ENCODE measurements at places on chromosomes 7 and 10.

DNA sequence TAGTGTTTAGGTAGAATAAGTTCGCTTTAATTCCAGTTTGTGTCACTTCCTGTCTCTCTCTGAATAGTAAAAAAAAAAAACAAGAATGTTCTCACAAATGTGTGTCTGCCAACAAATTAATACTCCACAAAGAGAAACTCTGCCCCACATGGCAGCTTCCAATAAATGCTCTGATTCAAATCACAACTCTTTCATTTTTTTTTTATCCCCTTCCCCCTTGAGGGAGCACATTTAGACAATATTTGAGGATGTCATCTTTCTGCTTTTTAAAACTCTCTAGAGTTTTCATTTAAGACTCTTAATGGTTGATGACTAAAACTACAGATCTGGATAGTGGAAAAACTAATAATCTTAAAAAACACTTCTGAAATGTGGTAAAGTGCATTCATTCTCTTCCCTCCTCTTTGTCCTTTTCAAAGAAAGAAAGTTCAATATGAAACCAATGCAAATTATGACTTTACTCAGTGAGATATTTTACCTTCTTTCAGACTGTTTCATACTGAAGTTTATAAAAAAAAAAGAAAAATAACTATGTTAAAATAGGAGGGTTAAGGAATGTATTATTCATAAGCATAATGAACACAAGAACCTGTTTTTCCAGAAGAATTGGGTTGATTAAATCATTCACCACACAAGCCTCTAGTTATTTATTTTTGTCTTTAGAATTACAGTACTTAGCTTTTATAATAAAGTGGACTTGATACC is 42.3 kb downstream of the ARID5B start:
- no peak for DNase-seq

DNA sequence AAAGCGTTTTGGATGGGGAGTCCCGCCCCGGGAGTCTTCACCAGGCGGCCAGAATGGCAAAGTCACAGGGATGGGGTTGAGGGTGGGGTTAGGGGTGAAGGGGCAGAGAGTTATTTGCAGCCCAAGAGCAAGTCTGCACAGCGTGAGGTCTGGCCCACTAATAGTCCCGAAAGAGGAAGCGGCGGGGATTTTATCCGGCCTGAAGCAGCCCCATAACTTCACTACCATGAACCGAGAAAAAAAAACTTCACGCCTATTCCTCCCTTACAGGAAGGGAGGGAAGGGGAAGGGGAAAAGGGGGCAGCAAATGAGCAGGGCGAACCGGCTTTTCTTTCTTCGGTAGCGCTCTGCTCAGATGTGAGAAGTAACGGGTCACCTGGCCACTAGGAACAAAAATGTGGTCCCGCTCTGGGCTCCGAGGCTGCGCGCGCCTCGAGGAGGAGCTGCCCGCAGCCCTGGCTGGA is 712 bp downstream of the ITPRIP start:
- DNase-seq: no peak

GRCh38 chr7:84025332-84025927 is 169.2 kb downstream of the SEMA3A start:
- DNase-seq: peak; percentile 82

DNA sequence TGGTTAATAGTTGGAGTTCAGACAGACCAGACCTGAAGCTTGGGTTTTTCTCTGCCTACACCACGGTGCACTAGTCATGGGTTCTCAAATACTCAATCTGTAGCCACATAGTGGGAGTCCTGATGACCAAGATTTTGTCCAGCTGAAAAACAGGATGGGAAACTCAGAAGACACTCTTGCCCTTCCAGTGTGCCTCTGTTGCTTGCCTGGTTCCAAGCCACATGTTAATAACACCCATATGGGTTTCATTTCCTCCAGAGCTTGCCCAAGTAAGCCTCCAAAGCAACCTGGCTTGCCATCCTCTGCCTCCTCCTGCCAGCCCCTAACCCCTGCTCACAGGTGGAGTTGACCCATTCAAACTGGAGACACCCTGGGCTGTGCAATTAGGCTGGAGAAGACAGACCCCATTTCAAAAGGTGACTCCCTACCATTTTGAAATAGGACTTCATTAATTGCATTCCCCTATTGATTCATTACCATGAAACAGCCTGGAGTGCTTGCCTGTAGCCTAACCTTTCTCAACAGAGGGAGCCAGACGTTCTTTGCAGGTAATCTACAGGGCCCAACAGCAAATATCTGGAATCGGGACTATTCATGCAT is 108.0 kb upstream of the HABP2 start:
- no peak for DNase-seq

DNA sequence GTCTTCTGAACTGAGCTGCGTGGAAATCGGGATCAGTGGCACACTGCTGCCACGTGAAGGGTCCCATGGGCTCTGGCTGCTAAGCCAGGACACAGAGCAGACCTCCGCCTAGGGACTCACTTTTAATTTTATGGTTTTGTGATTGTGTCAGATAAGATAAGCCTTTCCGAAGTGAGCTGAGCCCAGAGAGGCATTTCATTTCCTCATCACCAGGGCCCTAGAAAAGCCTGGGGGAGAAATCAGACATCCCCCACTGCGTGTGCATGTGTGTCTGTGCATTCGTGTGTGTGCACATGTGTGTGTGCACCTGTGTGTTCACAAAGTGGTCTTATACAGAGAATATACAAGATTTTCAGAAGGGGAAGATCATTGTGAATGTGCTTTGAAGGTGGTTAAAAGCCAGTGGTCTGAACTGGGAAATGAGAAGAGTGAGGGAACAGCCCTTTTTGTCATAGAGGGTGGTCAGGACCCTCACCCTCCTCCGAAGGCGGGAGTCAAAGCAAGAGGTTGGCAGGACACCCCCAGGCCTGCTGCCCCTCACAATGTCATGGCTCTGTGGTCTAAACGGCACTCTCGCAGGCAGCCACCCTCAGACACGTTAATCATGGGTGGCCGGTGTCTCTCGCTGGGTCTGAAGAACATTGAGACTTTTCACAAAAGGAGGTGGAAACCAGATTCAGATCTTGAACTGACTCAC is 176.1 kb upstream of the PFKP start:
- DNase-seq: no peak

GRCh38 chr10:101008823-101009423 is 9.3 kb downstream of the LZTS2 start:
- DNase-seq: no peak

DNA sequence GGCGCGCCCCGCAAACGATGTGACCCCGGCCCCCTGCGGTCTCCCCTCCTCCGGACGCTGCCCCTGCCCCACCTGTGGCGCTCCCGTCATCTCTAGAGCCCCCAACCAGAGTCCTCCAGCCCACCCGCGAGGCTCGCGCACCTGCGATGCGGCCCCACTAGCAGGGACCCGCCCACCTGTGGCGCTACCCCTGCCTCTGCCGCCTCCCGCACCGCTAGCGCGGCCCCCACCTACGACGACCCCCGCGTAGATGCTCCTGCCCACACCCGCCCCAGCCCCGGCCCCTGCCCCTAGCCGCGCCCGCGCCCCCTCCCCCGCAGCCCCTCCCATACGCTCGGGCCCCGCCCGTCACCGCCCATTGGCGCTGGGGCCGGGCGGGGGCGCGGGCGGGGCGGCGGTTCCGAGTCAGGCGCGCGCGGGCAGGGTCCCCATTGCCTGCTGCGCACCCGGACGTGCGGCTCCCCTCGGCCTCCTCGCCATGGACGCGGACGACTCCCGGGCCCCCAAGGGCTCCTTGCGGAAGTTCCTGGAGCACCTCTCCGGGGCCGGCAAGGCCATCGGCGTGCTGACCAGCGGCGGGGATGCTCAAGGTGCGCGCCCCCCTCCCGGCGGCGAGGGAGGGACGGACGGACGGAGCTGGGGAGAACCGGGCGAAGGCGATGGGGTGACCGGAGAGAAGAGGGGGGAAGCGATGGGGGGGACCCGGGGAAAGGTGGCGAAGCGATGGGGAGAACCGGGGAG is at the start of gene PFKP:
PFKP (plus strand) TSS at position 431 of the 741 bp plus-strand sequence; CDS start at position 479, 48 bp downstream.
- peak; percentile 50 for DNase-seq

- DNase-seq: no peak
Observed at GRCh38 chr7:26863518-26864308, 677 bp downstream of the SKAP2 start.

DNA sequence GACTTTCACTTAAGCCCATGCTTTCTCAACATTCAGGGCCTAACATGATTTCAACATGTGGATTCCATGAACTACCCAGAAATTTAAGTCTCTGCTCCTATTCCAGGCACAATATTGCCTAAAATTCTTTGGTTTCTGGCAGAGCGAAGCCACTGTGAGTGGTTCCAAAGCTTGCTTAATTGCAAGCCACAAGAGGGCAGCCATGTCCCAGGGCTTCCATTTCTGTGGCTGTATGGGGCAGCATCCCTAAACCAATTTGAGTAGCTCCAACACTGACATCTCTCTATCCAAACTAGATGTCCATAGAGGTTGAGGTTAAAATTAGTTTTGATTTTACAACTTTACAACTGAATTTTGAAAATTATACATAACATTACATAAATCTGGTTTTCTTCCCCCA is 56.3 kb upstream of the MDFIC start:
- DNase-seq: peak; percentile 29

GRCh38 chr10:112914288-112914952 is 35.6 kb upstream of the TCF7L2 start:
- no peak for DNase-seq

- DNase-seq: no peak
Observed at GRCh38 chr10:25689346-25690100, 244.5 kb upstream of the MYO3A start.

DNA sequence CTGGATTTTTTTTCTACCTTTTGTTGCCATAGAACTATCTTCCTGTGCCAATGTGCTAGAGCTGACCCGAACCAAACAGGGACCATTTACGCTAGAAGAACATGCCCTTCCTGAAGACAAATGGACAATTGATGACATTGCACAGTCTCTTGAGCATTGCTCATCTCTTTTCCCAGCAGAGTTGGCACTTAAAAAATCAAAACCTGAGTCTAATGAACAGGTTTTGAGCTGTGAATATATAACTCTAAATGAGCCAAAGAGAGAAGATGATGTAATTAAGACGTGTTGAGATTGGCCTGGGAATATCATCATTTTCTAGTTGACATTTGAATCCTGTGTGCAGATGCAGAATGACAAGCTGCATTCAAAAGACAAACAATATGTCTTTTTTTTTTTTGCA is 37.1 kb downstream of the TRUB1 start:
- DNase-seq: no peak

- DNase-seq: no peak
Observed at GRCh38 chr7:75951506-75951905, 36.6 kb downstream of the POR start.

GRCh38 chr7:114130866-114131265 is 212.1 kb upstream of the PPP1R3A start:
- no peak for DNase-seq

- DNase-seq: no peak
Observed at GRCh38 chr10:93622942-93623341, 10.6 kb downstream of the PDE6C start.

- DNase-seq: no peak
Observed at GRCh38 chr10:91768123-91768522, 30.1 kb upstream of the TNKS2 start.

DNA sequence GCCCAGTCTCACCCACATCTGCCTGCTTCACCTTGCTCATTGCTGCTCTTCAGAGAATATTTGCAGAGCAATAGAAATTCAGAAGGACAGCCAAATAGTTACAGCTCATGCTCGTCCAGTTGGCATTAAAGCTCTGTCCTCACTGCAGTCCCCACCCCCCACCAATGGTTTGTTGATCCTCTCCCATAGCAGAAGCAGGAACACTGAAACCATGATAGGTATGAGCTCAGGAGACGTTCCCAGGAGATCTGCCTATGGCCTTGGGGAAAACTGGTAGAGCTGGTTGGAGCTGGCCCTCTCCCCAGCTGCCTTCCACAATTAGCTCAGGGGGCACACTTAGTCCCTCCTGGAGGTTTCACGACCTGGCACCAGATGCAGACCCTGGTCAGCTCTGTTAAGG is 68.6 kb upstream of the KMT2C start:
- DNase-seq: no peak

GRCh38 chr7:131328377-131329175 is 900 bp downstream of the MKLN1 start:
- DNase-seq: no peak

DNA sequence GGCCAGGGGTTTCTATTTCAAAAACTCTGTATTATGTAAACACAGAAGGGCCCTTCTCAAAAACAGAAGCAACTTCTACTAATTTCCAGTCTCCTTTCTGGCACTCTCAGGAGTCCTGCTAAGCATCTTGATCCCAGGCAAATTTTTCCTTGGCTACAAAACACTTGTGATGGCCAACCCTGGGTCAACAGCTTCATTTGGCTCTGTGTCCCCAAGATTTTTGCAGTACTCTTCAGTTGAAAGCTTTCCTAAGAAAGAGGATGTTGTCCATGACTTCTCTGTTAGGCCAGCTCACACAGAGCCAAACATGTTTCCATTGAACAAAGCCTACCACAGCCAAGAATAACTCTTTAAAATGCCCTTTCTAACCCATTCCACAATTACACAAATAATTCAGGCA is 99.0 kb upstream of the EGR2 start:
- DNase-seq: no peak

- DNase-seq: no peak
Observed at GRCh38 chr10:5526691-5527331, 2.0 kb downstream of the CALML3 start.

GRCh38 chr7:154709840-154710520 is 292.9 kb downstream of the PAXIP1 start:
- DNase-seq: no peak

GRCh38 chr7:154484406-154484805 is 432.2 kb downstream of the DPP6 start:
- no peak for DNase-seq

DNA sequence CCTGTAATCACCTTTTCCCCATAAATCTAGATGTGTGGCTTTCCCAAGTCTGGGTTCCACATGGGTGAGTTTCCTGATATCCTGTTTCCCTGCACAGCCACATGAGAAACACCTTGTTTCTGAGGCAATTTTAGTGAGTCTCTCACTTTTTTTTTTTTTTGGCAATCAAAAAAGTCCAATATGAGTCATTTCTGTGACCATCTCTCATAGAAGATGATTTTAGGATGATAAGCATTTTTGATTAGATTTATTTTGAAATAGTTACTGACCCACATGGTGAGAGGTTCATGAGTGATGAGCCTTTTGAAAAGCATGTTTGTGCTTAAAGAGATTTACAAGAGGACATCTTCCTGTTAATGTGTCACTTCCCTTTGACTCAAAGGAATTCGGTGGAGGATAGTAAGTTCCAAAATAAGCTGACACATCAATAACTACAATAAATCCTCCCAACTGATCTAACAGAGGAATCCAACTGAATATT is 464.0 kb downstream of the INHBA start:
- DNase-seq: no peak

- DNase-seq: no peak
Observed at GRCh38 chr10:51092402-51092801, 18.1 kb downstream of the PRKG1 start.

DNA sequence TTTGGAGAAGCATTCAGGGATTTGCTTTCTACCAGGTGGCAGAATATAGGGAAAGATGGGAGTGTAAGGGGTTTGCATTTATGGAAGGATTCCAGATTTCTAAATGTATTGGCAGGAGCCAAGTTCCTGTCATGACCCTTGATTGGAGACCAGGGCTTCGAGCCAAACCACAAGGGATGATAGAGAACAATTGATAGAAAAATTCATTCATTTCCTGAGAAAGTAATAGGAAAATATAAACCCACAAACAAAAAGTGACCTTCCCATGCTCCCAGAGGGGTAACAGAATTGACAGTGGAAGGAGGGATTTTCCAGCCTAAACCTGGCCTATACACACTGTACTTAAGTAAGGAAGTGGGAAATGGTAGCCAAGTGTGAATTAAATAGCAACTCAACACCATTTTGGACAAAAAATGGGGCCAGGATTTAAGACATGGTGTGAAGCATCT is 22.4 kb upstream of the IFIT2 start:
- DNase-seq: peak; percentile 47

Data from right hindlimb (tissue), 1 donor.